Aorta (tissue), 5 donors: ENCODE measurements at places on chromosomes 2 and 18. TPM values are rescaled to one million over a fixed set of nuclear protein-coding genes. Genes with fewer than 3 reads are reported as not detected.
A peak's percentile ranks its signal among the peaks of the same experiment; 100 is the strongest.

- DNase-seq: peak; percentile 82
Observed at GRCh38 chr18:2971741-2972552, 41.0 kb downstream of the LPIN2 start.

DNA sequence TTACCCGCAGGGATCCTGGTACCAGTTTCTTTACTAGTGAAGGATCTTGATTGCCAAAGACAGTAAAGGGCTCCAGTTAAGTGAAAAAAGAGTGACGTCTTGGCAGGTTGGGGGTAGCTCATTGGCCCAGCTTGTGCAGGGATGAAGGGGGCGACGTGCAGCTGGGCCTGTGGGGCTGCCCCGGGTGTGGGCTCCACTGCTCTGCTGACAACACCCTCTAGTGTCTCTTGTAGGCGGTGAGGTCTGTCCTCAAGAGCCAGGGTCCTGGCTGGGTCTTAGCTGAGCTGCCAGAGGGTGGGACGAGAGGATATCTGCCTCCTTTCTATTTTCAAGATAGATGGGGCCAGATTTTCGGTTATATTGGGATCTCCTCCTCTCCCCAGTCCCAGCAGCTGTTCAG is 6.1 kb downstream of the ARHGEF4 start:
- peak; percentile 33 for DNase-seq

DNA sequence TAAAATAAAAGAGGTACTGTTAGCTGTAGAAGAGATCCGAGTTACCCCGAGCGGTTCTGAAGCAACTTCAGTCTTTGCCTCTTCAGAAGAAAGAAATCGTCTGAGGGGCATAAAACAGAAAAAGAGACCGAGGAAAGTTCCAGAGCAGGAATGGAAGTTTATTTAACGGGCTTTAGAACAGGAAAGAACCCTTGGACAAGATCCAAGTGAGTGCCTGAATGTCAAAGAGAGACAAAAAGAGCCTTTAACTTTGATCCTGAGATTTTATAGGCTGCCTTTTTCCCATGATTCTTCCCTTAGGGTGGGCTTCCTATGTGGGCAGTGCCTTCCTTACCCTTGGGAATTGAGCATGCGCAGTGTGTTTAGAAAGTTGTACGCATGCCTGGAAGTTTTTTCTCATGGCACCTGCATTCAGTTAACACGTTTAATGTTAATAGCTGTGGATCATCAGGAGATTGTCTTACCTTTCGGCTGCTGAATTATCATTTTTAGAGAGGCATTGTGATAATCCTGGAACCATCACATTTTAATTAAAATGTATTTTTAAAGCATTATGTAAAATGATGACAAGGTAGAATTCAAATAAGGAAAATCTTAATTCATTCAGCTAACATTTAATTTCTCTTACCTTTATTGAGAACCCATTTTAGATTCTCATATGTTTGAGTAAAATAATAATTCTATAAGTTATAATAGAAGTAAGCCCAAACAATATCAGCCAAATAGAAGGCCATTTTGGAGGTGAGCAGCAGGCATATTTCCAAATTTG is 269.5 kb upstream of the ZSWIM2 start:
- DNase-seq: no peak

- DNase-seq: no peak
Observed at GRCh38 chr2:199973703-199974102, 18.3 kb downstream of the MAIP1 start.

DNA sequence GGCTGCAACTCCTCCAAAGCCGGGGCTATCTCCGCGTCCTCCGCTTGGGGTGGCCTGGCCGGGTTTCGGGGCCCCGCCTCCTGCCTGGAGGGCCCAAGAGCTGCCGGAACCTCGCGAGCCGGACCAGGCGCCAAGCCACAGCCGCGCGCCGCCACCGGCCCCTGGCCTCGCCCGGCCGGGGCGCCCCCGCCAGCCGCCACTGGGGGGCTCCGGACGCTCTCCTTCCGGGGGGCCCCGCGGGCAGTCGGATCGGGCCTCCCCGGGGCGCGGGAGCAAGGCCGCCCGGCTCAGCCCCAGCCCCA is 17.4 kb upstream of the HAAO start:
- peak; percentile 92 for DNase-seq

DNA sequence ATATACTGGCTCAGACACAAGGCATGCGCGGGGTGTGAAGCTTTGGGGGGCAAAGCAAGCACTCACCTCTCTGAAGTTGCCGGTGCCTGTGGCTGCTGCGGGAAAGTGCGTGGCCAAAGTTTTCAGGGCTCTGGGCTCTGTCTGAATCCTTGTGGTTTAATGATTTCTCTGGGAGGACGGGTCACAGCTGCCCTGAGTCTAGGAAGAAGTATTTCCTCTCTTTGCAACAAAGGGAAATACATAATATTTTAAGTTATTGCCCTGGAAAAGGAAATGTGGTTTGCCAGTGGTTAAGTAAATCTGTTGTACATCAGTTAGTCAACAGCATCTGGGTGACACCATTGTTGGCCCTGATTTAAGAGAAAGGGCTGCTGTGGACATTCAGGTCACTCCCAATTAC is 56.7 kb upstream of the ZDBF2 start:
- DNase-seq: no peak

- DNase-seq: no peak
Observed at GRCh38 chr2:32683520-32684086, 55.8 kb downstream of the TTC27 start.

- no peak for DNase-seq
Observed at GRCh38 chr2:60560734-60561644, 7.5 kb upstream of the BCL11A start.

DNA sequence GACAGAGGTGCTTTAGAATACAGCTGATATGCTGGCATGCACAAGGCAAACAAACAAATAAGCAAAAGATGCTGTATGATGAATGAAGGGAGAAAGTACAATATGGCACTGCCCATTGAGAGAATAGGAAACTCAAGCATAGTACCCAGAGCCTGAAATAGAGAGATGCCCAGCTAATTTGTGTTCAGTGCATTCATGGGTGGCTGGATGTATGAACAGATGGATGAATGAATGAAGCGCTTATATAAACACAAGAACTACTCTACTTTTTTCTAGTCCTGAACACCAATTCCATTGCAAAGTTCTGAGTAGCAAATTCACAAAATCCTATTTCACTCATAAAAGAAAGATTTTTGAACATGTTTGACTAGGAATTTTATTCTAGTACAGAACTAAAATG is 756.3 kb downstream of the SATB2 start:
- DNase-seq: no peak

The IFIH1 gene
- 16.3 TPM for total RNA-seq

The DQX1 gene
- not detected for total RNA-seq
